Activated CD4-positive, alpha-beta T cell treated with anti-CD3 and anti-CD28 coated beads, Interleukin-2, amount 50 U/mL, for 24 hours (primary cell): ENCODE measurements at places on chromosomes 3 and 15.

- DNase-seq = no peak
Observed at GRCh38 chr15:33115191-33115861, 79.2 kb downstream of the FMN1 start.

- DNase-seq = no peak
Observed at GRCh38 chr15:59245559-59245958, 38.9 kb downstream of the LDHAL6B start.

DNA sequence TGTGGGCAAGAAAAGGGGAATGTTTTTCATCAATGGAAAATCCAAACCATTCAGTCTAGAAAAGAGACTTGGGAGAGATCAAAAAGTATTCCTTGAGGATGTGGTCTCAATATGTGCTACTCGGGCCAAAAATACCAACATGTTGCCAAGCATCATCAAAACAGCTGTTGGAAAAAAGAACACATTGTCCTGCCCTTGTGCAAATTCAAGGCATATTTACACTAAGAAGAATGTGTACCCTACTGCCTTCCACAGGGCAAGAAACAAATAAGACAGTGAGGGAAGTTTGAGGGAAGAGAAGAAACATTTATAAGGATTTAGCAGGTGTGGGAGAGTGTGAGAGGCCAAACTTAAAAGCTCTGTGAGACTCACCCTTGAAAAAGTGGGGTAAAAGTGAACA lies 252.1 kb downstream of the NTRK3 start:
- DNase-seq = no peak

- DNase-seq = no peak
Observed at GRCh38 chr3:123295901-123296250, 94.1 kb downstream of the SEC22A start.

DNA sequence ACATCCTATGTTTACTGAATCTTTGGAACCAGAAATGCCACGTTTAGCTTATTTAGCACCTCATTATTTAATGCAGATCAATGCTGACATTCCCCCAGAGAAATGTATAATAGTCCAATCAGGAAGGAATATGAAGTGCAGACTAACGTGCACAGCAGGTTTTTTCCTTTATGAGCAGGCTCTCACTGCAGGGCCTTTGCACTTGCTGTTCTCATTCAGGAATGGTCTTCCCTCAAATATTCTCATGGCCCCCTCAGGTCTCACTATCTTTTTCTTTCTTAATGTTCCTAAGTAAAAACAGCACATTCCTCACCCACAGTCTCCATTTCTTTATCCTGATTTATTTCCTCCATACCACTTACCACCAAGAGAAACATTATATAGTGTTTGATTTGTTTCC lies 174.6 kb downstream of the FOXP1 start:
- DNase-seq = no peak

- DNase-seq = no peak
Observed at GRCh38 chr15:68479406-68479805, 47.4 kb upstream of the ITGA11 start.

DNA sequence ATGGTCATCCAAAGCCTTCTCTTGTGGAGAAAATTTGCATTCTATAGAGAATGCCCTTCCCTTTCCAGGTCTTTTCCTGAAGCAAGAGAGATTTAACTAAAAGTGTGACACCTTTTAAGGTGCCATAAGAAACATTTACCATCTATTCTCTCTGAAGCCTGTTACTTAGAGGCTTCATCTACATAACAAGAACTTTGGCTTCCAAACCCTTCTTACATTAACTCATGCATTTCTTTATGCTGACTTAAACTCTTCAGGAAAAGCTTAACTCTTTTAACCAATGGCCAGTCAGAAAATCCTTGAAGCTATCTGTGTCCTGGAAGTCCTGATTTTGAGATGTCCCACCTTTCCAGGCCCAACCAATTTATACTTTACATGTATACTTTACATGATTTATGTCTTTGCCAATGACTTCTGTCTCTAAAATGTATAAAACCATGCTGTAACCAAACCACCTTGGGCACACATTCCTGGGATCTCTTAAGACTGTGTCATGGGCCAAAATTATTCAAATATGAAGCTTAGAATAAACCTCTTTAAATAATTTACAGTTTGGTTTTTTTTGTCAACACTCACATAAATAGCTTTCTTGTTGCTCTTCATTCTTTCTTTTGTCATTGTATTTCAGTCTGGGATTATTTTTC lies 472.6 kb upstream of the NECTIN3 start:
- DNase-seq = no peak
